ENCODE measurements at places on chromosomes 2 and 18.

- no peak for DNase-seq
These were observed 245.4 kb downstream of the NCKAP5 start for GRCh38 chr2:133322909-133323308.

GRCh38 chr2:108074150-108074549, 87.8 kb downstream of the SLC5A7 start:
- no peak for DNase-seq

DNA sequence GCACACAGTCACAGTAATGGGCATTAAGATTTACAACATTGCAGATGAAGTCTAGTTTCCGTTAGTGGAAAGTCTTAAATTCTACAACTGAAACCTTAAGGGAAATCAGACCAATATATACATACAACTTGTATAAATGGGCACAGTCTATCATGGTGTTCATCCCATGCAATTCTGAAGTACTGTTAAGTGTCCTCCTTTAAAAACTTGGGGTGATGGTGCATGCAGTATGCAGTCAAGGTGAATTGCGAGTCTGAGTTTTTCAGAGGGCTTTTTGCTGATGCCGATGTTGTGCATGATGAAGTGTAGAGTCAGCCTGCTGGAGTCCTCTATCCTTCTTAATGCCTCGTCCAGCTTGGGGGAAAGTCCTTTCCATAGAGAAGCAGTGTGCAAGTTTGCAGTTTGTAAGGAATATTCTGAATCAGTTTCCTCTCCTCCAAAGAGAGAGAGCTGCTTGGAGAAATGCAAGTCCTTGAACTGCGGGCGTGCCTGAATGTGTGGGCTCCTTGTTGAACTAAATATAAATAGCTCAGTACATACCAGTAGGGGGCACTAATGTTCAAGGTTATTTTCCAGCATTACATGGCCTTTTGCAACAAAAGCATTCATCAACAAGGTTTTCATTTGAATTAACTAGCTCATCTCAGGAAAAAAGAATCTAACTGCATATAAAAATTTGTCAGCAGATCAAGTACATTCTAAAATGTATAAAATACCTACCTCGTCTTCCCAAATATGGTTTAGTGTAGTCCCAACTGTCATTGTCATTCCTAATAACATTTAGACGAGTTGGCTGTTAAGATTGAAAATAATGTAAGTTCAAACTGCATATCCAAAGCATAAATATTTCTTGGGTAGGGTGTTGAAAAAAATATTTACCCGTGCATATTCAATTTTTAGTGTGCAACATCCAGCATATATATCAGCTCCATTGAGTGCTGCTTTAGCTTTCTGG, 21.3 kb downstream of the HNRNPLL start:
- no peak for DNase-seq

DNA sequence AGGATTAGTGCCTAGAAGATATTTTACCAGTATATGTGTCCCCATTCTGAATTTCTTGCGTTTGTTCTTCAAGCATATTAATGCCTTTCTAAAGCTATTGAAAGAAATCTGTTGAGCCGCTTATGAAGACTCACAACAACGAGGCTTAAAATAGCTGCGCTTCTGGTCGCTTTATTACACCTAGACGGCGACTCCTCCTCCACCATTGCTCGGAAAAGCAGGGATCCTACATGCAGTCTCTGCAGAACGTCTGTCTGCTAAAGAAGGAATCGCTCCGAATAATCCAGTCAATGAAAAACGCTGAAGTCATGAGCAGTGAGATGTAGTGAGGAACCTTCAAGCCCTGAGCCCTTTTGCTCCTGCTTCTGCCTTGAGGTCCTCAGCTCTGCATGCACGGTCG, 94.8 kb upstream of the ZNF516 start:
- DNase-seq = no peak

DNA sequence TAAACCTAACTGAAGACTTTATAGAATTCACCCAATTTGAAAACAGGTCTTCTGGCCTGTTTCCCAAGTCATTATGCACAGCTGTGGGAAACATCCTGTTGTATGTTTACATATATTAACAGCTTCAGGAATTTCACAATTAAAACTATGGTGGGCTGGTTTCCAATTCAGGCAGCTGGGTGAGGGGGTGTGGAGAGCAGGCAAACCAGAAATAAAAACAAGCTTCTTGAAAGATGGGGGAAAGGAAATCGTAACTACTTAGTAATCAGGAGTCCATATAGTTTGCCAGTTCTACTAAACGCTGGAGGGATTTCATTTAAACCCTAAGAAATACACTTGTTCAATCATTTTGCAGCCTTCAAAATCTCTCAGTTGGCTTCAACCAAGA, 22.8 kb downstream of the ATP8B1 start:
- DNase-seq = no peak

DNA sequence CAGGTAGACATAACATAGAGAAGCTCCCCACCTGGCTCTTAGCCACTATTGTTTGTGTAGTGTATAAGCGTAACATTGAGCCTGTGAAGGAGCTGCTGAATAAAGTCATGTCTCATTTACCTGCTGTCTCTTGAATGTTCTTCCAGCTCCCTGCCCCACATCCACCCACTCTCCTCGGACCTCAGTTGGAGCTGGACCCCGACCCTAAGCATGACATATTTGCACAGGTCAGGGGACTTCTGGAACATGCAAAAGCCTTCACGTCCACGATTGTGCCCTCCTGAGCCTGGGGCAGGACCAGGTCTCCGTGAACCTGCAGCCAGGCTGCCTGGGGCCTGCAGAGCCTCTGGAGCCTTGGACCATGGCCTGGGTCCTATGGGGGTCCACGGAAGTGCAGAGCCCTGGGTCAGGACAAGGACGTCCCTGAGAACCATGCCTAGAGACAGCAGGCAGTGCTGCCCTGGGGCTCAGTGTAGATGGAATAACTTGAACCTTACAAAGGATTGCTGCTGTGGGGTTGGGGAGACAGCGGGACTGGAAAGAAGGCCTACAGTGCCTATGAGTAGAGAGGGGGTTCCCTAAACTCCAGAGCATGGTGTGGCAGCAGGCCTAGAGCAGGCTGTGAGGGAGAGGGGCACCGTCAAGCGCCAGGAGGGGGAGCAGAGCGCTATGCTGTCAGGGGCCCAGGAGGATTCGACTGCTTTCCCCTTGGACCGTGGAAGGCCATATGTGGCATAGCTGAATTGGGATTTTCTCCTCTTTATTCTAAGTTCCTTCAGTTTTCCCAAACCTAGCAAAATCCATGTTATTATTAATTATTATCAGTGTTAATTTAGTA, 99.9 kb upstream of the ZNF236 start:
- no peak for DNase-seq
